HT1080 (cell line): ENCODE measurements at places on chromosomes 4 and X. TPM values are rescaled to one million over a fixed set of nuclear protein-coding genes. Genes with fewer than 3 reads are reported as not detected.

AMBN gene
- total RNA-seq, result not detected in 2 replicates

PPP1R2C gene
- total RNA-seq, result not detected in 2 replicates

FRAS1 gene
- total RNA-seq, result 1.3 and 2.1 TPM in 2 replicates

SPACA5 gene
- total RNA-seq, result not detected in 2 replicates

APOO gene
- total RNA-seq, result 20.7 and 27.7 TPM in 2 replicates

WNK3 gene
- under 0.01 and 0.02 TPM in 2 replicates for total RNA-seq

ABCD1 gene
- total RNA-seq, result 1.5 and 1.9 TPM in 2 replicates

IRS4 gene
- total RNA-seq, result not detected in 2 replicates

CYBB gene
- 0.13 TPM in 1 of 2 replicates, not detected in the other for total RNA-seq

RHOXF1 gene
- not detected in 2 replicates for total RNA-seq

FHIP1A gene
- 8.5 and 11.7 TPM in 2 replicates for total RNA-seq

LIAS gene
- 17.4 and 18.4 TPM in 2 replicates for total RNA-seq

BEND2 gene
- total RNA-seq, result not detected in 2 replicates

DNA sequence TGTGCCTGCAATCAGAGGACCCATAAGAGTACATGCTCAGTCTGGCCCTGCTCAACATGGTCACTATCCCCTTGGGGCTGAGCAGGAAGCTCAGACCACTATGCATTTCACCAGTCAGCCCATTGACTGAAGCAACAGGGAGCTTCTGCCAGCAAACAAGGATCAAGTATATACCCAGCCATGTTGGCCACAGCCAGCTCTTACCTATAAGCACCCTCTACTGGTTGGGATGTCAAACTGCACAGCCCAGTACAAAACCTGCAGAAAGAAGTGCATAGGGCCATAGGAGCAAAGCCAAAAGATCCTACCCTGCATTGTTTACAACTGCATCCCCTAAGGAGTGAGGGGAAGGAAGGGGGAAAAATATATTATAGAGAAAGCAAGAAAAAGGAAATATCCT lies 214.4 kb upstream of the CPEB2 start:
- peak; percentile 33 for DNase-seq

DNA sequence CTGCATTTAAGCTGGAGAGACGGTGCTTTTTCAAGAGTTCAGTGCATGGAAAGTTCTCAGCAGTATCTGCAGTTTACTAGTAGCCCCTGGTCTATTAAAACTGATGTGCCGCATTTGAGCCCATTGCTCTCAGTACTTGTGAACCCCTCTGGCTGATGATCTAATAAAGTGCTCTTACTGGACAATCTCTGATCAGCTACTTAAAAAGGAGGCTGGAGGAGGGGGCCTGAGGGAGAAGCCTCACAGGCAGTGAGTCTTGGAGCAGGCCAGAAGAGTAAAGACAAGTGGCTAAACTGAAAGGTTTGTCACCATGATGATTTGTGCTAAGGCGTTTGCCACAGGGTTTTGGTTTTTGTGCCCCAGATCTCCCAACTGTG lies 138.5 kb downstream of the ARX start:
- no peak for DNase-seq

DNA sequence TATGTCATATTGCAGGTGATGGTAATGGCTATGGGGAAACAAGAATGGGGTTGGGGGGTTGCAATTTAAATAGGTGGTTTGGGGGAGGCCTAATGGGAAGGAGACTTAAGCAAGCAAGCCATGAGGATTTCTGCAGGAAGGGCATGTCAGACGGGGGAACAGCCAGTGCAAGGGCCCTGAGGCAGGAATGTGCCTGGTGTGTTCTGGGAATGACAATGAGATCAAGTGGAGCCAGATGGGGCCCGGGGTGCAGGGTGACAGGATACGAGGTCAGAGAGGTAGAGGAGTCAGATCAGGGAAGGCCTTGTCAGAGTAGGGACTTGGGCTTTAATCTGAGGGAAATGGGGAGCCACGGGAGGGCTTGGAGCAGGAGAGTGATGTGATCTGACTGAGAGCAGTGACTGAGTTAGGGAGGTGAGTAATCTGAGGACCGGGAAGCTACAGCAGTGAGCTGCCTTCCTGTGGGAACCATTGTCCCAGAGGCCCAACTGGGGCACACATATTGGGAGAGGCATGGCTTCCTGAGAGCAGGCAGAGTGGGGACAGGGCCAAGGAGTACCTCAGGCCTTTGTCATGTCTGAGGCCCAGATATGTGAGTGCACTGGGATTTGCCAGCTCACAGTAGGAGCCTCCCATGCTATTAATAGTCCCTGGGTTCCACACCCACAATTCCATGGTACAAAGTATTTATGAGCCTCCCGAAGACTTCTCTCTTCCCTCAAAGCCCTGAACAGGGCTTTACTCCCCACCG lies 139.8 kb downstream of the BCOR start:
- no peak for DNase-seq

GRCh38 chr4:71586087-71586763 lies 197.7 kb downstream of the GC start:
- no peak for DNase-seq

DNA sequence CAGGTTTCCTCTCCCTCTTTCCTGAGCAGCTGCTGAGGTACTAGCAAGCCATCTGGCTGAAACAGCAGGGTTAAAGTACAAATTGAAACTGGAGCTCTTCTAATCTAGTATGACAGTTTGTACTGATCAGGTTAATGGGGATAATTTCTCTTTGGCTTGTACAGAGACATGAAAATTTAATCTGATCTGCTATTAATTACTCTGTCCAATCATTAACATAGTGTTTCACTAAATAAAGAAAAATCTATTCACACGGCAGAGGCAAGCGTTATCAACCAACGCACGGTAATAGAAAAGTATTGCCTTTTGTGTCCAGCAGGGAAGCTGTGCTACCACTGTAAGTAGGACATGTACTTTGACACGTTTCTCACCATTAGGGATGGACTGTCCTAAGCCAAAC lies 71.1 kb downstream of the IGSF1 start:
- no peak for DNase-seq

GRCh38 chr4:71268166-71268565 lies 70.7 kb upstream of the SLC4A4 start:
- peak; percentile 30 for DNase-seq

- DNase-seq, result no peak
Observed at GRCh38 chr4:36308150-36308549, 26.7 kb downstream of the DTHD1 start.

GRCh38 chr4:1400831-1401408 lies 5.3 kb downstream of the NKX1-1 start:
- no peak for DNase-seq

- peak; percentile 71 for DNase-seq
Observed at GRCh38 chr4:140233791-140234696, 80.1 kb upstream of the MAML3 start.

GRCh38 chr4:121400632-121401031 lies 19.8 kb upstream of the QRFPR start:
- DNase-seq, result no peak

GRCh38 chr4:152981842-152982241 lies 45.7 kb downstream of the FHDC1 start:
- no peak for DNase-seq

DNA sequence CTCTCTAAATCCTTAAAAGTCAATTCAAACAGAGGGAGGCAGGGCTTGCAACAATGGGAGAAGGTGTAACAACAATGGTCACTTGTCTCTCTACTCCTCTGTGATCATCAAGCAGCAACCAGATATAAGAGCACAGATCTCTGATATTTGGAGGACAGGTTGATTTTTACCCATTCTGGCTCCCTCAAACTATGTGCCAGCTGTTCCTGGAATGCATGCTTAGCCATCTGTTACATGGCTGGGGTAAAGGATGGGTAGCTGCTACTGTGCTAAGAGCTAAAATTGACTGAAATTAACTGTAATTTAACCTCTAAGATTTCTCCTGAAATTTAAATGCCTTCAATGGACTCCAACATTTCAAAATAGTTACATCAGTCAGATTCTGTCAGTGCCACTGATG lies 1459.9 kb downstream of the PCDH7 start:
- no peak for DNase-seq

DNA sequence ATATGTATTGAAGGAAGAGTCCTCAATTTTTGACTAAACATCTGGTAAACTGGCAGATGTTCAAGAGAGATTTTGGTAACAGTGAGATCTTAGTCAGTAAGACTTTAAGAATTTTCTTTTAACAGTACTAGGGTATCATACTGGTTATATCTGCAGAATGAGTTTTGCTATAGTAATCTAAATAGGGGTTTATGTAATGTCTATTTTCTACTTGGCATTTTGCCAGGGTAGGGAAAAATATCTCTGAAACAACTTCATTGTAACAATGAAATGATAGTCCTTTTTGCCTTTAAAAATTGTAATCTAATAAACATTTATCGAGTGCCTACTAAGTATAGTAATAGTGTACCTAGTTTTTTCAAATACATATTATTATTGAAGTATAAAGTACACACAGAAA lies 32.1 kb downstream of the XK start:
- no peak for DNase-seq

DNA sequence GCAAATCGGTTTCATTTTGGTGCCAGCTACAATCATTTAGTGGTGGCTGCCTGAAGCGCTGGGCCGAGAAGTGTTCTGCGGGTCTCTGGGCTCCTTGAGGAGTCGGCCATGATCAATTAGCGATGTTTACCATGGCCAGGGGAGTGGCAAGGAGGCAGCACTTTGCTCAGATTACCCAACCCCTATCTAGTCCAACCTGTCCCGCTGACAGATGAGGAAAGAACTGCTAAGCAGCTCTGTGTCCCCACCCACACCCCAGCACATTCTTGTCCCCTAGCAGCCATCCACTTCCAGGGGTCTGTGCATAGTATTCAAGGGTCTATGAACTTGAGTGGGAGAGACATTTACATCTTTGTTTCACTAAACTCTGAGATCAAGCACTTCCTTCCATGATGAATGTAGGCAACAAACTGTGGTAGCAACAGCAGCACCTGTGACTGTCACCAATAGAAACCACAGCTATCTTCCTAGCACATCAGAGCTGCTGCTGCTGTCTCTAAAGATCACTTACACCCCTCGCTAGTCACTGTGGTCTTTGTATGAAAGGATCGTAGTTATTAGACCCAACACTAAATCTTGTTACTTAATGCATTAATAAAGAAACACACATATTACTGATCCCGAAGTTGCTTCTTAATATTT lies 331.6 kb downstream of the BCOR start:
- no peak for DNase-seq

- DNase-seq, result no peak
Observed at GRCh38 chr4:138671106-138671505, 344.5 kb upstream of the NOCT start.
